ENCODE measurements at places on chromosomes 3 and 15.

DNA sequence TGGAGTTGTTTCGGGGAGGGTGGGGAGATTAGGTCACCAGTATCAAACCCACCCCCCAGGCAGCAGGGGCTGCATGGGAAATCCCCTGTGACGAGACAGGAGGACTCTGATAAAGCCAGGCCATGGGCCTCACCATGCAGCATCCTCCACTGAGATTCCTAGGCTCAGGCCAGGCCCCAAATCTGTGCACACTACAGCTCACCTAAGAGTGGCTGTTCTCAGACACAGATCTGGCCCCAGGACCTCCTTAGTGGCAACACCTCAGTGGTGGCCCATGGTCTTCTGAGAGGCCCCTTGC is 29.0 kb downstream of the PXYLP1 start:
- DNase-seq = no peak

DNA sequence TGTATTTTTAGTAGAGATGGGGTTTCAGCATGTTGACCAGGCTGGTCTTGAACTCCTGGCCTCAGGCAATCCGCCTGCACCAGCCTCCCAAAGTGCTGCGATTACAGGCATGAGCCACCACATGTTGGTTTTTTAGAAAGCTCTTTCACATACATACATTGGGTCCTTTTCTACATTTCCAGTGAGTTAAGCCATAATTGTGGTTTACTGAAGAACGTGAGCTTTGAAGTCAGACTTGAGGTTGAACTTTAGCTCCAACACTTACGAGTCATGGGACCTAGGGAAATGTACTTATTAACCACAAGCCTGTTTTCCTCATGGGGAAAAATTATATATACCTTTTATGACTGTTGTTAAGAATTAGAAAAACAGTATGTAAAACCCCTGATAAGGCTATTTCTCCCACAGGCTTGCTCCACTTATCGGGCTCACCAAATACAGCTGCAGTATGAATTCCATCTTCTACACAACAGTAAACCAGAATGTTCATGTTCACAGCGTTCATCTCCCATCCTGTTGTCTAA is 39.0 kb downstream of the GPR160 start:
- no peak for DNase-seq

GRCh38 chr3:130242850-130243569 is 102.5 kb upstream of the COL6A5 start:
- DNase-seq = no peak

GRCh38 chr15:52217186-52217585 is 26.0 kb upstream of the GNB5 start:
- DNase-seq = no peak
